Non-pigmented ciliary epithelial cell (primary cell): ENCODE measurements at places on chromosomes 7 and 10.

DNA sequence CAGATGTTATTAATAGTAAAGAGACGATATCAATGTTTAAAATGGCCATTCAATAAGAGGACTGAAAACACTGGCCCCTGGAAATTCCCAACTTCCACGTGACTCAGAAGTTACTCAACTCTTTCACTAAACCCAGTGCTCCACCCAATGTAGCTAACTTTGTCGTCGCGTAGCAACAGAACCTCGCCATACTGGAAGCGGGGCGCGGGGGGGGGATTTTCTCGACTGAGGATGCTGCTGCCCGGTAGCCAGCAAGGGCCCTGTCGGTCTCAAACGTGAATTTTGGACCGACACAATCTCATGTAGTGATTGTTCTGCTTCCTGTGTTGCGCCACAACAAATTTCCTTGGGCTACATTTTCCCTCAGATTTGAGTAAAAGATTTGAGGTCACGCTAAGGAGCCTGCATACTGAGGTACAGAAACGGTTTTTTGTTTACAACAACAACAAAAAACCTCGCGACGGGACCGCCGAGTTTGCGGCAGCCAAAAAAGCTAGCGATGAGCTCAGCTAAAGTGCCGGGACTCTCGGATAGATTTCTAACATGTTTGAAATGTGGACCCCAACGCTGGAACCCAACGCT lies 977 bp upstream of the SFR1 start:
- DNase-seq = peak; percentile 85

DNA sequence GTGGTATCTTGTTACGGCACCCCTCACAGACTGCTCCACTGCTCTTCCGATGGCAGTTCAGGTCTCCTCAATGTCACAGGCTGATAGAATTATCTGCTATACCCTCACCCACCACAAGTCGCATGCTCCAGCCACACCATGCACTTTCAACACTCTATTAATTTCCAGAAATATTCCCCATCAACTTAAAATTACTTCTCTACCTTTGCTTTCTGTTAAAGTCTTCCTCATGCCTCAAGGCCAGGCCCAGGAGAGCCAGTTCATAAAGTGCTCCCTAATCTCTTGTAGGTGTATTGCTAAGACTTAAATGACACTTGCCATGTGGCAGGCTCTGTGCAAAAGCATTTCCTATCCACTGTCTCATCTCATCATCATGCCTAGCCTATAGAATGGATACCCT lies 105.9 kb upstream of the ARID5B start:
- no peak for DNase-seq

GRCh38 chr7:155489158-155489840 lies 31.4 kb downstream of the EN2 start:
- no peak for DNase-seq

DNA sequence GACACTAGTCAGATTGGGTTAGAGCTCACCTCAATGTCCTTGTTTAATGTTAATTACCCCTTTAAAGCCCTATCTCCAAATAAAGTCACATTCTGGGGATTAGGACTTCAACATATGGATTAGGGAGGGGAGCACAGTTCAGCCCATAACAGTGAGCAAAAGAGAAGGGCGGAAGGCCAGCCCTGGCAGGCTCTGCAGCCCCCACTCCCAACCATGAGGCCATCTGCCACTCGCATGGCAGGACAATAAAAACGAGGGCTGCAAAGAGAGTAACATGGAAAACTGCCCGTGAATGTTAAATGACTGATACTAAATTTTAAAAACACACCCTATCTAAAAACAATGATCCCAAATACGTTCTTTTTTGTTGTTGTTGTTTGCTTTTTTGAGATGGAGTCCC lies 38.7 kb downstream of the RGS10 start:
- DNase-seq = no peak

- DNase-seq = no peak
Measured at GRCh38 chr10:27611236-27611635, 107.1 kb downstream of the RAB18 start.

DNA sequence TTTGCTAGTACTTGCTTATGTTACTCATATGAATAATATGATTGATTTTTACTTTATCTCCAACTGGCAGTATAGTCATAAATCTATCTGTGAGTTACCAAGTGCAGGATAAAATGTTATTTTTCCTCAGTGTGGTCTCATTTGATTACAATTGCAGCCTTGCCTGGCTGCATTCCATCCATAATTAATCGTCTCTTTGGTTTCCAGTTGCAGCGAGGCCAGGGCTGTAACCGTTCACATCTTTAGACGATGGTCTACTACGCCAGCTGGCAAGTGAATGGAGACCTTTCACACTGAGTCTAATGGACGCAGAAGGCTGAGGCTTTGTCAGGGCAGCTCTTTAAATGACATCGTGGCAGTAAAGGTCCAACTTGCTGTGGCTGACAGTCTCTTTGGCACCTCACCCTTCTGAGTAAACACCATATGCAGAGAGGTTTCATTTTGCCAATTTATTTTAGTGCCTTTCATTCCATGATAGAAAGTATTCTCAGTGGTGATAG lies 84.0 kb downstream of the ARL4A start:
- DNase-seq = no peak

DNA sequence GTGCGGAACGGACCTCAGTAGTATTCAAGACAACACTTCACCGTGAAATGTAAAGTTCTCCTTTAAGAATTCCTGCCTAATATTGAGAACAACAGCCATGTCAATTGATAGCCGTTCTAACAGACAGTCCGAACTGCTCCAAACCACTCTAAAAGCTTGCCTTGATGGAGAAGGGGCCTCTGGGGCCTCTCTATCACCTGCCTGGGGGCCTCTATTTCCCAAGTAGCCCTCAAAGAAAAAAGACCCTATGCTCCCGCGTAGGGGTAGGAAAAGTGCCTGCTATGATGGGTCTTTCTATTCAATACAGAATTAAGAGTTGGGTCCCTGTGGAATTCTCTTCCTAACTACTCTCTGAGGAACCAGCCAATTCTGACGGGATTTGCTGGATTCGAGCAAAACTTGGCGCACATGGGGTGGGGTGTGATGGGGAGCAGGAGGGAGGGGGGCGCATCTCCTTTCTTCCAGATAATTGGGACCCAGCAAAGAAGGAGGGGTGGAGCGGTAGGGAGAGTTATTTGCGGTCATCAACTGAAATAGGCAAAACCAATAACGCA lies 8.3 kb upstream of the DLX6 start:
- no peak for DNase-seq

- no peak for DNase-seq
Measured at GRCh38 chr10:51052163-51052562, 22.1 kb upstream of the PRKG1 start.

- DNase-seq = no peak
Measured at GRCh38 chr10:44435196-44435595, 50.3 kb upstream of the CXCL12 start.

- no peak for DNase-seq
Measured at GRCh38 chr7:141844256-141844655, 3.0 kb upstream of the PRSS37 start.

DNA sequence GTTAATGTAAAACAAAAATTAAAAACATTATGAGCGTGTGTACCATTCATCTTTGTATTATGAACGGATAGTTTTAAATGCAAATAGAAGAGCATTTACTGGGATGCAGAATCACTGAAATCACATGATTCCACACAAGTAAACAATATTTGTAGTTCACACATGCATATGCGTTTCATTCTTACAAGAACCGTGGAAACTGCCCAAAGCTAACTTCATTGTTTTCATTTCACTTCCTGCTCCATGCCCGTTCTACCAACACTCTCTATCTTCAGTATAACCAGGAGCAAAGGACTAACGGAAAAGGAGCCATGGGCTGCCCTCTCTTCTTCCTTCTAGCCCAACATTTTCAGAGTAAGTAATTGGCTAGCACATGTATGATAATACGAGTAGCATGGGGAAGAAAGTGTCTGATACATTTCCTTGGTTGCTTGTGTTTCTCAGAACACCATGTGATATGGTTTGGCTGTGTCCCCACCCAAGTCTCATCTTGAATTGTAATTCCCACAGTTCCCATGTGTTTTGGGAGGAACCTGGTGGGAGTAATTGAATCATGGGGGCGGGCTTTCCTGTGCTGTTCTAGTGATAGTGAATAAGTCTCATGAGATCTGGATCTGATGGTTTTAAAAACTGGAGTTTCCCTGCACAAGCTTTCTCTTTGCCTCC lies 38.8 kb downstream of the ZNF783 start:
- DNase-seq = no peak

DNA sequence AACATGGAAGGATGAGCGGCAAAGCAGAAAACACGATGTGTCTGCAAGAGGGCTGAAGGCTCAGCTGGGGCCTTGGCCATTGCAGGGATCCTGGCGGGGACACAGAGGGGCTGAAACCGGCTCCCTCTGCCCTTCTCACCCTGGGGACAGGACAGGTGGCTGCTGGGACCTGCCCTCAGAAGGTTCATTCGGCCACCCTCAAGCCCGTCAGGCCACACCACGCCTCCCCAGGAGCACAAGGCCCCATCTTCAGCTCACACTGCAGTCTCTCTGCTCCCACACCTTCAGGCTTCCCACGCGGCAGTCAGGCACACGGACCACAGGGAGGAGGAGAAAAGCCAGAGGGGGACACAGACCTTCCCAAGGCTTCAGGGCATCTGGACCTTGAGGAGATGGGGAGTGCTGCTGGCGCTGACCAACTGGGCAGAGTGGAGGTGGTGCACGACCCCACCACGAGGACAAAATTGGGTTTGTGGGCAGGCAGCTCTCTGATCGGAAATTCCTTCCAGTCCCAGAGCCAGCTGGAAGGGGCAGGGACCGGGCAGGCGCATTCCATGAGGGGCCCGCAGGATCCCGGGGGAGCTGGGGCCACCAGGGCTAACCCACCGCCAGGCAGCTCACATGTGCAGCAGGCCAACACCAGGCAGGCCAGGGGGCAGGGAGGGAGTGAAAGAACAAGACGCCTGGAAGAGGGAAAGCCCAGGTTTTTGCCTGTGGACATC lies 104.0 kb downstream of the MAD1L1 start:
- DNase-seq = no peak

DNA sequence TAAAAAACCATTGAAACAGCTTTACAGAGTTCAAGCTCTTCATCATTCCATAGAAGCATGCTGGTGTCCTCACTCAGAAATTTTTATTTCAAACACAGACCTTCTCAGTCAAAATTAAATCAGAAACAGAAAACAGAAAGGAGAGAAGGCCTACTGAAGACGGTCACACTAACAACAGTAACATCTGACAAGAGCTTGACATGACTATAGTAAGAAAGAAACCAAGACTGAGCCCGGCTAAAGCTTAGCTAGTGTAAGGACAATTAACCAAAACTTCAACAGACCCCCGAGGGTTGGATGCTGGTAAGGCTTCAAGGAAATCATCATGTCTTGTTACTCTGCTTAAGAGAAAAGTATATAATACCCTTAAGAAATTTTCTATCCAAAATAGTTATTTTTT lies 38.6 kb downstream of the MTPN start:
- no peak for DNase-seq

DNA sequence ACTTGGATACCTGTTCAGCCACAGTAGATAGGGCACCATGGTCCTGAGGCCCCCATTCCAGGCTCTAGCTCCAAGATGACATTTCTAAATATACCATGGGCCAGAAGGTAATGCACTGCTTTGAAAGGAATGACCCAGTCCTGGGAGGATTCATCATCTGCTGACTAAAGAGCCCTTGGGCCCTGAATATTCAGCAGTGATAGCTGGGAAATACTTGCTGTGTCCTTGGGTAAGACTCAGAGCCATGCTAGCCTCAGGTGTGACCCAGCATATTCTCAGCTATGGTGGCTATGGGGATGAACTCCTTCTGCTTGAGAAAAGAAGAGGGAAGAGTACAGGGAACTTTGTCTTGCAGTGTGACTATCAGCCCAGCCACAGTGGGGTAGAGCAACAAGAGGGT lies 21.3 kb upstream of the AGR2 start:
- DNase-seq = no peak

- no peak for DNase-seq
Measured at GRCh38 chr7:85561706-85562105, 374.9 kb upstream of the SEMA3D start.

GRCh38 chr7:91537260-91538152 lies 273.3 kb downstream of the FZD1 start:
- DNase-seq = no peak

DNA sequence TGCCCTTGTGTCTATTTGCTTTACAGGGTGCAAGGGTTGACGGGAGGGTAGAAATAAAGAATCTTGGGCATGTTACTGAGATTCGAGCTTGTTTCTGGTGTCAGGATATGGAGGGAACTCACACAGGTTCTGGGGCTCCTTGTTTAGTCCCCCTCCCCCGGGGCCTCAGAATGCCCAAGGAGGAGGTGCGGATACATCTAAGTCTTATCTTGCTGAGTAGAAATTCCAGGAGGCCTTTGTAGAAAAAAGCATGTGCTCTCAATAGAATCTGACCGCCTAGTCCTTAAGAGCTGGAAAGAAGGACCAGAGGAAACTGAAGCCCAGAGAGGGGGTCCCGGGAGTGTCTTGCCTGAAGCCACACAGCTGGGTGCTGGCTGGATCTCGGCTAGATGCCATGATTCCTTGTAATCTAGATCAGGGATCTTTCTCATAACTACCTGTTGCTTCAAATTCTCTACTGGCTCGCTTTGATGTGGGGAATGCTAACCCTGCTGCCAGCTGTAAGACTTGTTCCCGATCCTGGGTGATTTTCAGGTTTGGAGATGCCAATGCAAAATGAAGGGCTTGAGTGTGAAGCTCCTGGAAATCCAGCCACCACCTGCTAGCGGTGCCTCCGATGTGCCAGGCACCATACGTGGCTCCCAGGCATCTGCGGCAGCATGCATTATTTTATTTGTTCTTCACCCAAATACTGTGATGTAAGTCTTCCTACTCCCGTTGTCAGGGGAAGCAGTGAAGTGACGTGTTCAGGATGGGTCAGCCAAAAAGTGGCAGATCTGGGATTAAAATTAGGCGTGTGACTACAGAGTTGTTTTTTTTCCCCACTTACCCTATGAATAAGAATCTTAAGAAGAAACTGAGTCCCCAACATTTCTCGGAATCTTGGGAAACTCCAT lies 226.0 kb downstream of the TCF7L2 start:
- no peak for DNase-seq

DNA sequence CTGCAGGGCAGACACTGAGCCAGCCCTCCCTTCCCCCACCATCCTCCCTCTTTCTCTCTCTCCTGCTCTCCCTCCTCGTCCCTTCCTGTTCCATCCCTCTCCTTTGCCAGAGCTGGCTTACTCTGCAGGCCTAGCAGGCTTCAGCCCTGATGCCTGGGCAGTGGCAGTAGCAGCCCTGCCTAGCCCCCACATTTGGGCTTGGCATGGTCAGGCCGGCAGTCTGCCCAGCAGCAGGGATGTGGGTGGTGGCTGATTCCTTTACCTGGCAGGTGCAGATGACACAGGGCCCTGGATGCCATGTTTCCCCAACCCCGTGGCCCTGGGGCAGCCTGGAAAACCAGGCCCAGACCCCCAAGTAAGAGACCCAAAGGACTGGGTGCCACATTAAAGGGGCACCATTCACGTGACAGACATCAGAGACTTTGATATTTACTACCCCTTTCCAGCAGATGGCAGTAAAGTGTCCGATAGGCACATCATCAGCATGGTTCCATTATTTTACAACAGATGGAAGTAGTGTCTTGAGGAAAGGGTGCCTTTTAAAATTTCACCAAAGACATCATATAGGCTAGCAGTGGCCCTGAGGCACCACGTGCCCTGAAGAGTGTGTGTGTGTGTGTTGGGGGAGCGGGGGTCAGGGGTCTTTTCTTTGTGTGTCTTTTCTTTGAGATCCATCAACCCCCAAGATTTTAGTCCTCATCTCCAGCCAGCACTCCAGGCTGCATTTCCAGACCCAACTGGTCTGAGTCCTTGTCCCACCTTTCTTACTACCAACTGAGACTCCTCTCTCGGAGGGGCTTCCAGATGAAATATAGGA lies 5.9 kb downstream of the KCP start:
- DNase-seq = peak; percentile 11
